ENCODE measurements at places on chromosomes 6 and 20.
A peak's percentile ranks its signal among the peaks of the same experiment; 100 is the strongest.

DNA sequence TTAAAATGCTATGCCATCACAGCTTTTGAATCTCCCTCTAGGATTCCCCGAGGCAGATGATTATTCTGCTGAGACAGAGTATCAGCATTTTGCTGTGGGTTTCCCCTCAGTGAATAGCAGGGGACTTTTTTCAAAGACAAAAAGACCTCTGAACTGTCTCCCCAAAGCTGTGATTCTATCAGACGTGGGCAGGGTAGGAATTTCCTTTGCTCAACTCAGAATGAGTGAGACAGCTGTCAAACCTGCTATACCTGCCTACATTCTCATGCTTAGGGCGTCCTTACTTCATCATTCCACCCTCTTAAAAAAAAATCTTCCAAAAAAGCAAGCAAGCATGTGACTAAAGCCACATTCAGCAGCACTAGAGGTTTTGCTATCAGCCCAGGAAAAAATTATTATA is 147.6 kb upstream of the FAM83B start:
- H3K4me3 ChIP-seq: no peak overlapping the region
- H3K27ac ChIP-seq: no peak overlapping the region

DNA sequence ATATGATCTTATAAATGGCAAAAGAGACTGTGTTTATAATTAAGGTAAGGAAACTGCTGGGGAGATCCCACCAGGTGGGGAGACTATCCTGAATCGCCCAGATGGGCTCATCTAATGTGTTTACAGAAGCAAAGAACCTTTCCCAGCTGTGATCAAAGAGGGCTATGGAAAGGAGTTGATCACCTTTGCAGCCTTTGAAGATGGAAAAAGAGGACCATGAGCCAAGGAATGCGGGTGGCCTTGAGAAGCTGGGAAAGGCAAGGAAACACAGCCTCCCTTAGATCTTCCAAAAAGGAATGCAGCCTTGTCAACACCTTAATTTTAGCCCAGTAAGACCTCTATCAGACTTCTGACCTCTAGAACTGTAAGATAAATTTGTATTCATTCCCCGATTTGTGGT is 66.5 kb upstream of the ADGRG6 start:
- H3K4me3 ChIP-seq: no peak overlapping the region
- no peaks in the 10 kb centered on the region for H3K27me3 ChIP-seq
- H3K27ac ChIP-seq: no peak overlapping the region
- peaks cover 5% of the 10 kb centered on the region for H3K4me1 ChIP-seq

DNA sequence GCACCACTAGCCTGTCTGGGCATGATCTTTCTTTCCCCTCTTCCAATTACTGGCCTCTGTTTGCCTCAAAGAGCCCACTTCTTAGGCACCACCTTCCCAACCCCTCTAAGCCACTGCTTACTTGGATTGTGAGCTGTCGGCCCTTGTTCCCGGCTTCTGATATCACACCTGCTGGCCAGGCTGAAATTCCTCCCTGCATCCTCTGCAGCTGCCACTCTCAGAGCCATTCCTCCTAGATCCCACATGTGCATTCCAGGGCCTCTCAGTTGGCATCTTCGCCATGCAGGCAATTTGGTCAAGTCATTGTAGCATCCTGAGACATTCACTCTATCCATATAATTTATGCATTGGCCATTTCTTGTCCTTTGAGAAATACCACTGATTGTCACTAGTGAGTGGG is 135.9 kb downstream of the OLIG3 start:
- H3K4me1 ChIP-seq: no peaks in the 10 kb centered on the region
- no peak for DNase-seq
- no peaks in the 10 kb centered on the region for H3K36me3 ChIP-seq

GRCh38 chr6:107611094-107611810 is 121.3 kb downstream of the SOBP start:
- DNase-seq: no peak
- peaks cover 18% of the 10 kb centered on the region for H3K4me1 ChIP-seq
- no peak overlapping the region for H3K4me3 ChIP-seq
- H3K27ac ChIP-seq: peak overlapping the region; percentile 28

GRCh38 chr6:257774-258173 is 34.5 kb upstream of the DUSP22 start:
- no peaks in the 10 kb centered on the region for H3K36me3 ChIP-seq
- peaks cover 6% of the 10 kb centered on the region for H3K27me3 ChIP-seq
- DNase-seq: no peak
- no peak overlapping the region for H3K27ac ChIP-seq
- H3K4me1 ChIP-seq: no peaks in the 10 kb centered on the region

- no peaks in the 10 kb centered on the region for H3K27me3 ChIP-seq
- peak overlapping the region; percentile 75 for H3K27ac ChIP-seq
- peaks cover under 1% of the 10 kb centered on the region for H3K36me3 ChIP-seq
- H3K4me1 ChIP-seq: peaks cover 36% of the 10 kb centered on the region
- H3K4me3 ChIP-seq: no peak overlapping the region
- DNase-seq: no peak
These were observed 420.9 kb downstream of the GJA1 start for GRCh38 chr6:121856296-121856695.

- no peak overlapping the region for H3K27ac ChIP-seq
- H3K4me3 ChIP-seq: no peak overlapping the region
- DNase-seq: no peak
- peaks cover 14% of the 10 kb centered on the region for H3K27me3 ChIP-seq
These were observed 33.3 kb downstream of the NTSR1 start for GRCh38 chr20:62741701-62742491.

- no peak for DNase-seq
- H3K4me1 ChIP-seq: peaks cover 35% of the 10 kb centered on the region
- H3K27ac ChIP-seq: no peak overlapping the region
- H3K36me3 ChIP-seq: no peaks in the 10 kb centered on the region
These were observed 1.8 kb downstream of the ASCC3 start for GRCh38 chr6:100879317-100879716.

GRCh38 chr6:76885861-76886301 is 577.4 kb downstream of the HTR1B start:
- peak overlapping the region; percentile 61 for H3K27ac ChIP-seq
- no peak overlapping the region for H3K4me3 ChIP-seq
- H3K27me3 ChIP-seq: peaks cover 12% of the 10 kb centered on the region
- no peaks in the 10 kb centered on the region for H3K36me3 ChIP-seq
- no peak for DNase-seq

DNA sequence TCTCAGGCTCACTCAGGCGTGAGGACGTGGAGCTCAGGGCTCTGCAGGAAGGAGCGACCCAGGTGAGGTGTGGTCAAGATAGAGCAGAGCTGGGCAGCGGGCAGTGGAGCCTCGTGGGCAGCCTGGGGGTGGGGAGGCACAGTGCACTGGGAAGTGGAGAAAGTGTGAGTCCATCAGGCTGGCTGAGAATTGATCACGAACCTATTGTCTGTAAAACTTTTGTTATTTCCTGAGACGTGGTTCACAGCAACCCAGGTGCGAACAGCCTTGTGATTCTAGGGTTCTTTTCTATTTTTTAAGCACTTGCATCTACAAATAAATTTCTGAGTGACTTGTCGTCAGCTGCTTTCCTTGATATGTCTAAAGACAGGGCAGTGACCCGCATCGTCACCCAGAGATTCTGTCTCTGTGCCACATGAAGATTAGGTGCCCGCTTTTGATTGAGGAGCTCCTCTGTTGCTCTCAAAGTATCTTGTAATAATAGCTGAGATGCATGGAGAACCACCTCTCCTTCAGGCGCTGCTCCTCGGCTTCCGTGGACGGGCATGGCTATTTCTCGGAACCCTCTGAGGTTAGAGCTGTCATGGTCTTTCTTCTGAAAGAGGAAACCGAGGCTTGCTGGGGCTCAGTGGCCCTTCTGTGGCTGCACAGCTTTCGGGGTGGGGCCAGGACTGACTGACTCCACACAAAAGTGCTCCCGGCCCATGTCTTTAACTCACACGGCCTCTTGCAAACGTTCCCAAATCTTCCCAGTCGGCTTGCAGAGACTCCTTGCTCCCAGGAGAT is 662 bp upstream of the CCR6 start:
- no peaks in the 10 kb centered on the region for H3K4me1 ChIP-seq
- no peaks in the 10 kb centered on the region for H3K36me3 ChIP-seq
- H3K4me3 ChIP-seq: no peak overlapping the region
- no peak overlapping the region for H3K27ac ChIP-seq

DNA sequence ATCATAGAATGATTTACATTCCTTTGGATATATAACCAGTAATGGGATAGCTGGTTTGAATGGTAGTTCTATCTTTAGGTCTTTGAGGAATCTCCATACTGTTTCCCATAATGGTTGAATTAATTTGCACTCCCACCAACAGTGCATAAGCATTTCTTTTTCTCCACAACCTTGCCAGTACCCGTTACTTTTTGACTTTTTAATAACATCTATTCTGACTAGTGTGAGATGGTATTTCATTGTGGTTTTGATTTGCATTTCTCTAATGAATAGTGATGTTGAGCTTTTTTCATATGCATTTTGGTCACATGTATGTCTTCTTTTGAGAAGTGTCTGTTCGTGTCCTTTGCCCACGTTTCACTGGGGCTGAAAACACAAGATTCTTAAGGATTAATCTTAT is 107.3 kb downstream of the TINAG start:
- no peak overlapping the region for H3K27ac ChIP-seq
- no peak overlapping the region for H3K4me3 ChIP-seq
- DNase-seq: no peak
- no peaks in the 10 kb centered on the region for H3K36me3 ChIP-seq
- H3K27me3 ChIP-seq: no peaks in the 10 kb centered on the region

DNA sequence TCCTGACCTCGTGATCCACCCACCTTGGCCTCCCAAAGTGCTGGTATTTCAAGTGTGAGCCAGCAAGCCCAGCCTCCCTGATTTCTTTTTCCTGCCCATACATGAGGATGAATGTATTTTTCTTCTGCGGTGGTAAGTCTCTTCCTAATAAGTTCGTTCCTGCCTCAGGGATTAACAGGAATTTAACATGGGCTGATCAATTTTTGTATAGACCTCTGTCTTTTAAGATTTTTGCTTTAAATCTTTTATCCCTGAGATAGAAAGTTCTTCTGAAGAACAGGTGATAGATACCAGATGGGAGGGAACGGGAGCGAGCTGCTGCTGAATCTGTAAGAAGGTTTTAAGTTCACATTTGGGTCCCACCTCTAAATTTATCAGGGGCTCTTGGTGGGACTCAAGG is 7.0 kb upstream of the ZNFX1 start:
- H3K4me3 ChIP-seq: peak overlapping the region; percentile 9
- peaks cover 87% of the 10 kb centered on the region for H3K4me1 ChIP-seq
- H3K36me3 ChIP-seq: peaks cover 98% of the 10 kb centered on the region
